ENCODE measurements at places on chromosomes 6 and 20.

- DNase-seq, result no peak
Measured at GRCh38 chr20:62254021-62254724, 15.9 kb downstream of the OSBPL2 start.

DNA sequence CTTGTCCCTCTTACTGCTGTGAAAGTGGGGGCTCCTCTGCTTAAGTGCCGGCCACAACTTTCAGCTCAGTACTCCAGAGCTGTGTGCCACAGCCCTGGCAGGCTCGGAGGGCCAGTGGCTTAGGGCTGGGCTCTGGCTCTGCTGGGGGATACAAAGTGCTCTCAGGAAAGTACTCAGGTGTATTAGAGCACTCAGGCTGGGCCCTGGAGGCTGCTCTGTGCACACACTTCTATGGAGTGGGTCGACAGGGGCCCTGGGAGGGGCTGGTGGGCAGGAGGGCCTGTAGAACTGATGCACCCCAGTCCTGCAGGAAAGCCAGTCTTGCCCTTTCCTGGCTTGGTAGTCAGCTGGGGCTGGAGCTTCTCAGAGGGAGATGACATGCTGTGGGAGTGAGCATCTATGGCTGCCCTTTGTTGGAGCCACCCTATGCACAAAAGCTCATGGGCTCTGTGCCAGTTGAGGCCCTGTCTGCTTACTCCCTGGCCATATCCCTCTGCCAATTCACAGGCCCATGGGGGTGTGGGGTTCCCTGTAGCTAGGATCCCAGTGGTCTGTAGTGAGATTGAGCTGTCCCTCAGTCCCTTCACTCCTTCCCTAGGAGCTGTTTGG lies 22.0 kb downstream of the CENPW start:
- DNase-seq, result no peak

- no peak for DNase-seq
Measured at GRCh38 chr6:154629127-154629526, 104.1 kb upstream of the SCAF8 start.

DNA sequence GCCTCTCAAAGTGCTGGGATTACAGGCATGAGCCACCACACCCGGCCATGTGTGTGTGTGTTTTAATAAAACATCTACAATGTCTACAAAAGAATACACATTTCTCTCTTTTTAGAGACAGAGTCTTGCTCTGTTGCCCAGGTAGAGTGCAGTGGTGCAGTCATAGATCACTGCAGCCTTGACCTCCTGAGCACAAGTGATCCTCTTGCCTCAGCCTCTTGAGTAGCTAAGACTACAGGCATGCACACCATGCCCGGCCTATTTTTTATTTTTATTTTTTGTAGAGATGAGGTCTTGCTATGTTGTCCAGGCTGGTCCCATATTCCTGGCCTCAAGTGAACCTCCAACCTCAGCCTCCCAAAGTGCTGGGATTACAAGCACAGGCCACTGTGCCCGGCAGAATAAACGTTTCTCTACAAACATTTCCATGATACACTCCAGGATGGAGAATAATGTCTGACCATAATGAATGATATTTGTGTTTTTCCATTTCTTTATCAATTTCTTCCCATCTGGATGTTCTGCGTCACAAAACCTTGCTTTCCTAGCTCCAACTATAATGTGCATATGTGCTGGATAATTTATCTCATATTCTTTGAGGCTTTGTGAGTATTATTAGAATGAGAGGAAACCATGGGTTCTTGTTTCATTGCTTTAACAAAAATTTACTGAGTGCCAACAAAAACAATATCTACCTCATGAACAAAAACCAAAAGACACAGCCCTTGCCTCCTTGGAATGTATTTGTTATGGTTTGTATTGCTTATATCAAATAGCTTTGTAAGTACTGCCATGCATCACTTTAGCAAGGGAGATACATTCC lies 28.6 kb upstream of the CCN2 start:
- DNase-seq, result no peak

DNA sequence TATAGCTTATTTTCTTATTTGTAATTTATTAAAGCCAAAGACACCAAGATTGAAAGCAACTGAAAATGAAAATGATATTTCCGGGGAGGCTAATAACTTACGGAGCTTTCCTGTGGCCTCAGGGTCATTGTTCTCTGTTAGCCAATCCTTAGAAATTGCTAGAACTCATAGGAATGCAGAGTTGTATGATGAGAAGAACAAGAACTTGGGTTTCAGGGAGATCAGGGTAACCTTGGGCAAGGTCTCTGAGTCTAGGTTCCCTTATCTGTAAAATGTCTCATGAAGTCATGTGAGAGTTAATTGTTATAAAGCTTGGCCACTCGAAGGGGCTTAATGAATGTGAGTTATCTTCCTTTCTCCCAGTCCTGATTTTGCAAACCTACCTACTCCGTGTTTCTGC lies 20.1 kb upstream of the SERINC3 start:
- DNase-seq, result no peak

GRCh38 chr20:38815446-38815845 lies 9.9 kb downstream of the PPP1R16B start:
- no peak for DNase-seq

DNA sequence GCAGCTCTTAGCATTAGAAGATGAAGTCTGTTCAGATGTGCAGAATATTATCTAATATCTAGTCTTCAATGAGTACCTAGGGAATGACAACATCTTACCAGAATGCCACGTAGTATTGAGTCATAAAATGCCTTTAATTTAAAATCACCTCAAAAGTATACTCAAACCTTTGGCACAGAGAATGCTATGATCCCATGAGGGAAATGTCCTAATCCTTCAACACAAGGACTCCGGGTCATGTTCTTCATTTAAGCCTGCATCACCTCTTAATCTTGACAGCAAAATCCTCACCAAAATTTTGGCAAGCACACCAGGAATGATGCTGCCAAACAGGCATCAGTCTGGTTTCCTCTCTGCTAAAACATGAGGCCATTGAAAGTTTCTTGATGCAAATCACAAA lies 23.6 kb upstream of the MARCKS start:
- no peak for DNase-seq

GRCh38 chr6:31125162-31125561 lies 4.9 kb upstream of the CDSN start:
- no peak for DNase-seq

GRCh38 chr20:1317545-1318255 lies 11.2 kb downstream of the SDCBP2 start:
- DNase-seq, result no peak

DNA sequence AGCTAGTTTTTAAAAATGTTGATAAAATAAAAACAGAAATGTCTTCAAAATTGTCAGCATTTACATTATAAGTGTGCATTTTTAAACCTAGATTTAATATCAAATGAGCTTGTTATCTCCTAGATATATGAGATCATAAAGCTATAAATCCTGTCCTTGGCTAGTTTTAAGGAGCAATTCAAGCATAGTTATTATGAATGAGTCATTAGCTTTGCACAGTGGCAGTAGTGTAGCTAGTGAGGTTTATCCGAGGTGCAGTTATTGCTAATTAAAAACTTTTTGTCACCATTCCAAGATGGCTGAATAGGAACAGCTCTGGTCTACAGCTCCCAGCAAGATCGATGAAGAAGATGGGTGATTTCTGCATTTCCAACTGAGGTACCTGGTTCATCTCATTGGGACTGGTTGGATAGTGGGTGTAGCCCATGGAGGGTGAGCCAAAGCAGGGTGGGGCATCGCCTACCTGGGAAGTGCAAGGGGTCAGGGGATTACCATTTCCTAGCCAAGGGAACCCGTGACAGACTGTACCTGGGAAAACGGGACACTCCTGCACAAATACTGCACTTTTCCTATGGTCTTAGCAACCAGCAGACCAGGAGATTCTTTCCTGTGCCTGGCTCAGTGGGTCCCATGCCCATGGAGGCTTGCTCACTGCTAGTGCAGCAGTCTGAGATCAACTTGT lies 108.8 kb upstream of the SYNCRIP start:
- DNase-seq, result no peak

DNA sequence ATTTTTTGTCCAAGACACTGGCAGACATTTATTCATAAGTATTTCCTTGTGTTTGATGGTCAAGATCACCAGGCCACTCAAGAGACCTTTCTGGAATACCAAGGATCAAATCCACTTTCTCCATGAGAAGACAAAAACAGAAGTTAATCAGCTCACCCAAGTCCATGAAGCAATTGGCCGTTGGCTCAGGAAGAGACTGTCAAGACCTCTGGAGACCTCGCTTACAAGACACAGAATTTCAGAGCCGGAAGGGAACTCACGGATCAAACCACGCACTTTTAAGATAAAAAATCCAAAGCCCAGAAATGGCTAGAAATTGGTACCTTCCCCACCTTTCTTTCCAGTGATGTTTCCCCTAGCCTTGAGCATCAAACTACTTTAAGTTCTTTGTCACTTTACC lies 3.3 kb downstream of the TRERF1 start:
- DNase-seq, result no peak

DNA sequence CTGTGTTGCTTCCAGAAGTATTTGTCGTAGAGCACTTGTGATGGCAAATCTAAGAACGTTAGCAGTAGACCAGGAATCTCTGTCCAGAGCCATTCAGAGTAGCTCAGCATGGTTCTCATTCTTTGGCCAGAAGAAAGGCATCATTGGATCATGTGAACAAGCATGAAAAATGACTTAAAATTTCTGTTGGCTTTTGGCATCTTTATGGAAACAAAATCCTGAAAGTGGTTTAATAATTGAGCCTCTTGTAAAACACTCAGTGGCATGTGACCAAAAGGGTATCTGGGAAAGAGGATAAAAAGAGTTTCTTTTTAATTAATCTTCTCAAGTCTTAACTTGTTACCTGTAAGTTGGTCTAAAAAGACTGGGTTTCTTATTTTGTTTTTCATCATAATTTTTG lies 55.2 kb downstream of the PTPN1 start:
- no peak for DNase-seq

DNA sequence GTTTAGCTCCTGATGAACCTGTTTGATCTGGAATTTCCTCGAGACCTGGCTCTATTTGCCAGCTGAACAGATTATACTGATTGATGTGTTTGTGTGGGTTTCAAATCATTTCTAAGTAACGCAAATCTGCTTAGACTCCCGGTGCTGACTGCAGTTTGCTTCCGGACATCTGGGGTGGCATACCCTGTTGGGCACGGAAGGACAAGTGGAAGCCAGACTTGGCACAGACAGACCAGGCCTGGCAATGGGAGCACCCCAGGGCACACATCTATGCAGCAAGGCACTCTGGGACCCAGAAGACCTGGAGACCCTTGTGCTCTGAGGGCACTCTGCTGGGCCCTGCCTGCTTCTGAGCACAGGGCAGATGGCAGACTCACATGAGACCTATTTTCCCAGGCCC lies 433.7 kb upstream of the CHD6 start:
- DNase-seq, result no peak

GRCh38 chr6:300494-301198 lies 8.4 kb downstream of the DUSP22 start:
- peak; percentile 60 for DNase-seq

- DNase-seq, result no peak
Measured at GRCh38 chr6:157150076-157150475, 173.2 kb downstream of the TMEM242 start.

DNA sequence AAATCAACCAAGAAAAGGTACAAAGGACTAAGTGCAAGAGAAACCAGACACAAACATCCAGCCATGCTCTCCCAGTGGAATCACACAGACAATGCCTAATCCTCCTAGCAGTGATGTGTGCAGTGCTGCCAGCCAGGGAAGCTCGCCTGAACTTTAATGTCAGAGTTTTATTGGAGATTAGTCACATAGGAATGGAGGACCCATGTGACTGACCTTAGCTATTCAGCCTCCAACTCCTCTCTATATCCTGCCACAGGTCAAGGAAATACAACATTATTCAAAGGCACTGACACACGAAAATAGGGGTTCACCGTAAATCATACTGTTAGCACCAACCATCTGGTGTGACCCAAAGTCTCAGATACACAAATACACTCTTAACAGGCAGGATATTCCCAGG lies 684.6 kb downstream of the DOK5 start:
- DNase-seq, result no peak

GRCh38 chr6:128068119-128068479 lies 167.2 kb upstream of the THEMIS start:
- no peak for DNase-seq

DNA sequence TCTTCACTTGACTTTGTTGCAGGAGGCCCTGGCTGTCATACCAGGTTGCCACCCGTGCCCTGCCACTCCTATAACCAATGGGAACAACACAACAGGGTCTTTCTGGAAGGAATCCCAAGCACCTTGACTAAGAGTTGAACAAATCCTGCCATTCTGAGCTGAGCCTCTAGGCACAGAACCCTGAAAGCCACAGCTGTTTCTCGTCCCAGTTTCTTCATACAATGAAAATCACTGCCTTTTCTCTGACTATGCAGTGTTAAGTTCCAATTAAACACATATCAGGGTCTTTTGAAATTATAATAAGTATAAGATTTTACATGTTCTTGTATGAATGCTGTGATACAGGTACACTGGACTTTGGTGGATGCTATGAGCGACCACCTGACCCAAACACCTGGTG lies 54.4 kb downstream of the RIPOR2 start:
- no peak for DNase-seq

DNA sequence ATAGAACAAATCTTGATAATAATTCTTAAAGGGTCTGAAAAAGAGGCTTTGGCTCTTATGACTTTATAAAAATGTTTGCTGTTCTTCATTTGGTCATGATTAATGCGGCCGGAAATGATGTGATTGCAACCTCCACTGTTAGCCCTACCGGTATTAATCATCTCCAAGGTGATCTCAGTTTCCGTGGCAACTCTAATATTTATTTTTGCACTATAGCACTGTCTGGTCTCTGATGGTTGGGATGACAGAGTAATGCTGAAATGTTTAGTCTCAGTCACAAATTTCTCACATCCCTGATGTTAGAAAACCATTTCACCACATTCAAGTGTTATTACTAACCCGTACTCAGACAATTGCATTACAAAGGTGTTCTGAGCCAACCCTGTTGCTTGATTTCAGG lies 87.4 kb downstream of the TMEM200A start:
- DNase-seq, result no peak

DNA sequence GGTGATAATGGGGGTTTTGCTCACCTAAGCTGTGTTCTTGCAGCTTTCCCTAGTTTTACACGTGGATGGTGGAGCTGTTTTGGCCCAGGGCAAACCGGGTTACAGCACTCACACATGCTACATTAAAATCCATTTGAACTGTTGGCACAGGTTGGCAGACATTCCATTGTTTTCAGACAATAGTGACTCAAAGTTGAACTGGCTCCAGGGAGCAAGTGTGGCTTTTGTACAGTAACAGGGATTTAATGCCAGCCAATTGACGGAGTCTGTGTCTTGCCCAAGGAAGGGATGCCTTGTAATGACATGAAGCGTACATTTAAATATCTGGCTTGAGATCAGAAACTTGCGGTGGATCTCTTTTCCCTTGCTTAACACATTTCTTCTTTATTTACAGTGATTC lies 183.1 kb downstream of the DTNBP1 start:
- DNase-seq, result no peak

Measured in ascending aorta (tissue), 2 donors.